ENCODE measurements at places on chromosomes 2 and 18.

- DNase-seq: no peak
Observed at GRCh38 chr18:24799720-24800119, 339.3 kb downstream of the HRH4 start.

DNA sequence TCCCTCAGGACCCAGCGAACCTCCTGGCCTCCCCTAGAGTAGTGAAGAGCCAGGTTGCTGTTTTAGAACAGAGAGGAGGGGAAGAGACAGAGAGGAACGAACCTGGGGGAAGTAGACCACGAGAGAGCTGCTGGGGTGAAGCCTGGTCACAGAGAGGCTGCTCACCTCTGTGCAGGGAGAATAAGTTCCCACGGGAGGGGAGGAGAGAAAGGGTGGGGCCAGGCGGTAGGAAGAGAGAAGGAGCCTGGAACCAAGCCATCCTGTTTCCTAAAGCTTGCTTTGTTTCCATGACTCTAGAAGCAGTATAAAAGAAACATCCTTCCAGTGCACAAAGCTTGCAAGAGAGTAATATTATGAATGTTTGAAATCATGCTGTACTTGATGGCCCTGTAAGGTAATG, 147.9 kb downstream of the MYT1L start:
- no peak for DNase-seq

GRCh38 chr18:1511619-1512311, 607.1 kb downstream of the ADCYAP1 start:
- DNase-seq: no peak

DNA sequence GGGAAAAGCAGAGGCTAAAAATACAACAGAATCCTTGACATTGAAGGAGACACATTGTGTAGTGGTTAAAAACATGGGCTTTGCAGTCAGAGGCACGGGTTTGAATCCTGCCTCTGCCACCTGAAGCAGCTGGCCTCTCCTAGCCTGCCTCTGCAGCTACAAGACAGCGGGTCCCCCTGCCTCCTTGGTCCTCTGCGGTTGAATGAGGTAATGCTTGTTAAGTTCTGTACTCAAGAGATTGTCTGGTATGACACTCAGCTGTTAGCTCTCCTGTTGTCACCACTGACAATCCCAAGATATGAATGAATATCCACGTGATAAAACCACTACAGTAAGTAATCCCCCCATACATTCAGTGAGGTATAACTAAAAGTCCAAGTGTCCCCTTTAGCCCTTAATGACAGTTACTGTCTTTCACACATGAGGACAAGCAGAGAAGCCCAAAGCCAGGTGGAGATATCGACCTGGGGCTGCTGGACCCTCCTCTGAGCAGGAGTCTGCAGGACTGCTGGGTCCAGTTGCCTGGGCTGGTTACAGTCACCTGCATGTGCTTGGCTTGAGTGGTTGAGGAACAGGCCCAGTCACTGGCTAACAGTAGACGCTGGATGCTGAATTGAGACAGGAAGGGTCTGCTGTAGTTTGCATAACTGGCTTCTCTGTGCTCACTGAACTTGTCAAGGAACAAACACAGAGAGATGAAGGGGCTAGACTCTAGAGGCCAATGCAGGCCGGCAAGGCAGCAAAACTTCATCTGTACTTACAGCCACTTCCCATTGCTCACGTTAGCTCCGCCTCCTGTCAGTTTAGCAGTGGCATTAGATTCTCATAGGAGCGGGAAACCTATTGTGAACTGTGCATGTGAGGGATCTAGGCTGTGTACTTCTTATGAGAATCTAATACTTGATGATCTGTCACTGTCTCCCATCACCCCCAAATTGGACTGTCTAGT, 85.5 kb downstream of the TGFA start:
- no peak for DNase-seq

GRCh38 chr2:28828382-28828781, 17.7 kb downstream of the SPDYA start:
- DNase-seq: no peak

GRCh38 chr2:11495844-11496681, 30.1 kb upstream of the E2F6 start:
- peak; percentile 31 for DNase-seq

- peak; percentile 68 for DNase-seq
Observed at GRCh38 chr2:1605102-1606045, 138.9 kb downstream of the PXDN start.

GRCh38 chr2:240360645-240361475, 74.6 kb upstream of the GPC1 start:
- DNase-seq: no peak

DNA sequence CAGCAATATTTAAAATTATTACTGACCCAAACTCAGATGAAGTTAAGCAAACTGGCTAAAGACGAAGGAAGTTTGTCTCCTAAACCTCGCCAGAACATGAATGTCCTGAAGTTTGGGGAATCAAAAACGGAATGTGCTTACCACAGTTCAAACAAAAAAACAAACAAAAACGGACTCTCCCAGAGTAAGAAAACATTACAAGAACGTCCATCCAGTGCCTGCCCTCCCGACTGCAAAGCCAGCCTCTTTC, 1.1 kb downstream of the KANSL1L start:
- no peak for DNase-seq

DNA sequence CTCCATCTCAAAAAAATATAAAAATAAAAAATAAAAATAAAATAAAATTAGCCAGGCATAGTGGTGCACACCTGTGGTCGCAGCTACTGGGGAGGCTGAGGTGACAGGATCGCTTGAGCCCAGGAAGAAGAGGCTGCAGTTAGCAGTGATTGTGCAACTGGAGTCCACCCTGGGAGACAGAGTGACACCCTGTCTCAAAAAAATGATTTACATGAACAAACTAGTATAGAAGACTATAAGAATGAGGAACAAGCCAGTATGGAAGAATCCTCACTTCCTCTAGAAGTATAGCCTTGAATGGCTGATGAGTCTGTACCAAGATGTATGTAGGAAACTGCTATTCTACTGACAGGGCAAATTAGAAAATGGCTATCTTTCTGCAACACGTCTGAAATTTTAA, 10.9 kb downstream of the YES1 start:
- DNase-seq: no peak

- DNase-seq: peak; percentile 5
Observed at GRCh38 chr18:48831113-48831759, 119.5 kb downstream of the SMAD7 start.

DNA sequence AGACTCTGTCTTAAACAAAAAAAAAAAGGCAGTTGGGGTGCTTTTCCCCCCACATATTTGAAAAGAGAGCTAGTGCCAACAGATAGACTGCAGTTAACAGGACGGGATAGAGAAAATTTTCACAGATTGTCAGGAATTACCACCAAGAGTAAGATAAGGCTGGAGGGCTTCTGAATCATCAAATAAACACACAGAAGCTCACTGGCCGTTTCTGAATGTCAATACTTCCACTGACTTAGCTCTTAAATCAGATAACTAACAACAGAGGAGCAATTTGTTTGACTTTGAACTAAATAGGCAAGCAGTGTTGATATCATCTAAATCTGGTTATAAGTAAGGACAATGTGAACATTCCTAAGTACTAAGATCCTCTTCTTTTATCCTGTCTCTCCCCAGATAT, 34.7 kb downstream of the PIEZO2 start:
- no peak for DNase-seq

DNA sequence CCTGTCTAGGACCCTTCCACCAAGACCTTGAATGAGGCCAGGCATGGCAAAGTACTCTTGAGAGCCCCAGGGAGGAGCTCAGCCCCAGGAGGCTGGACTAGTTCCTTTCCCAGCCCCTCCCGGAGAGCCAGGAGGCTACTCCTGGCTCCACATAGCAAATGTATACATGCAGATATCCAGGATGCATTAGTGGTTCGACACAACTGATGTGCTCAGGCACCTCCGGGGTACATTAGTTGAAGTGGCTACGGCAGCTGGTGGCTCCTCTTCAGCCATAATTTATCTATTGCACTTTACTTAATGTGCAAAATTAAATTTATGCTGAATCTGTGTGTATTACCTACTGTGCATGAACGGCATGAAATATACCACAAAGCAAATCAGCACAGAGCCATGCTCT, 182.8 kb upstream of the MEIS1 start:
- no peak for DNase-seq

GRCh38 chr2:79621755-79622154, 108.9 kb downstream of the CTNNA2 start:
- DNase-seq: no peak

GRCh38 chr2:192357217-192357616, 162.5 kb upstream of the TMEFF2 start:
- no peak for DNase-seq

GRCh38 chr2:200222791-200223190, 83.7 kb upstream of the SPATS2L start:
- no peak for DNase-seq

DNA sequence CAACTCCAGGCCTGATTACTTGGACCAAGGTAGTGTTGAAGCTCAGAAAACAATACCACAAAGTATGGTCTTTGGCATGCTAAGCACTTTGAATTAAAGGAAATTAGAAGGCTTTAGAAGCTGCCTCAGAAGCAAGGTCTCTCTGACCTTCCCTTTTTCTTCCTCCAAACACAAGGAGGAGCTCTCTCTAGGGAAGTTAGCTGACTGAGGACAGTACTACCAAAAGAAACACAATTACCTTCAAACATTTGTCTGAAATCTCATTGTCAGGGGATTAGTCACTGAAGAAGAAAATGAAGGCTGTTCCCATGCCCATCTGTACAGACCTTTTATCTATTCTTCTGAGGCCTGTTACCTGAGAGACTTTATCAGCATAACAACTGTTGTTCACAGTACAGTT, 279.3 kb downstream of the CDH20 start:
- no peak for DNase-seq

DNA sequence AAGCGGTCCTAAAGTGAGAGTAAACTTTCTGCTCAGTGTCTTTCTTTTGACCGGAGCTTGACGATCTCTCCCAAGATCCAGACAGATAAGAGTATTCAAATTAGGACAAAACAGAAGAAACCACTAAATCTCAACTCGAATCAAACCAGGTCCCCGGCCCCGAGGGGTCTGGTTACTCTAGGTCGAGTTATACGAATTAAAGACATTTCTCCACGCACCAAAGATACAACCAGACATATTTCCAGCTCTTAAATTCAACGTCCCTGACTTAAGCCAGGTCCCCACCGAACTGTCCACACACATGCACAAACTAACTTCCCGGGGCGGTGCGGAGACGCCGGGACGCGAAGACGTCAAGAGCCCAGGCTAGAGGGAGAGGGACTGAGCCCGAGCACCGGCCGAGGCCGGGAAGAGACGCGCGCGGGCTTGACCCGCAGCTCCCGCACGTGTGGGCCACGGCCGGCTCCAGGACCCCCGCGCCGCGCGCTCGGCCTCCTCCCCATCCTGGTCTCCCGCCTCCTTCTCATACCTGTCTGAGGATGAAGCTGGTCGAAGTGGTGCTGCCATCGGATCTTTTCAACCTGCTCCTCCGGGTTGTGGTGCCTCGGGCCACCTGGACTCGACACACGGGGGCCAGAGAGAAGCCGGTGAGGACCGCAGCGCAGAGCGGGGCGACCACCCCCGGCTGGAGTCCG, 896 bp downstream of the CACNB4 start:
- peak; percentile 41 for DNase-seq

DNA sequence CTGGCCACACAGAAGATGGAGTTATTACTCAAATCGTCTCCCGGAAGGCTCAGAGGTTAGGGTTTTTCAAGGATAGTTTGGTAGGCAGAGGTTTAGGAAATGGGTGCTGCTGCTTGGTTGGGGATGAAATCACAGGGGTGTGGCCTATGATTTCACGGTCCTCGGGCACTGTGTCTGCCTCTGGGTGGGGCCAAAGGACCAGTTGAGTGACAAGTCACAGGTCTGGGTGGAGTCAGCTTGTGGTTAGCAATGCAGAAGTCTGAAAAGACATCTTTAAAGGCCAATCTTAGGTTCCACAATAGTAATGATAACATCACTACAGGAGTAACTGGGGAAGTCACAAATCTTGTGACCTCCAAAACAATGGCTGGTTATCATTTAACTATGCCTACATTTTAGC, 387.8 kb downstream of the ZNF521 start:
- DNase-seq: peak; percentile 51

DNA sequence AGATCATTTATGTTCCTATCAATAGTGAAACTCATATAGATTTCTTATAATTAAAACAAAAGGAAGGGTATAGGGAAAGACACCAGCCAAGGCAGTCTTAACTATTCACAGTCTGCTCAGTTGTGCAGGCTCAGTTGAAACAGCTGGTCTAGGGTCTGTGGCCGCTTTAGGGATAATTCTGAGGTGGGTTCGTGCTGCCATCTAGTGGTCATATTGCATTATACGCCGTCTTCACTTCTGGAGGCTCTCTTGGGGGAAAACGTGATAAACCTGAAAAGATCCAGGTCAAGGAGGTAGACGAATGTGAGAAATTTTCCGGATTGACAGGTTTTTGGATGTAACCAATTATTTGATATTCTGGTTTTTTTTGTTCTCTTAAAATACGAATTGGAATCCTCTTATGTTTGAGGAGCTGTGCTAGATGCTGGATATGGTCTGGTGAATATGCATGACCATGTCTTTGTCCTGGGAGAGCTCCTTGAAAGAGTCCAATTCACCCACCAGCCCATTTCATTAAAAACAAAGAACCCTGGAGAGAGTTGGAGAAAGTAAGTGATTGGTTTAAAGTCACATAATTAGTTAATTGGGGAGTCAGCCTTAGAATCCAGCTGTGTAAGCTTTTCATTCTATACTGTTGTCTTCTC, 492.4 kb downstream of the PLCL1 start:
- DNase-seq: peak; percentile 63
